AG08395 (cell line): ENCODE measurements at places on chromosomes 7 and 10.

GRCh38 chr7:117375380-117375779, 51.9 kb downstream of the ASZ1 start:
- no peak for DNase-seq

- no peak for DNase-seq
These were observed 104.7 kb downstream of the SORBS1 start for GRCh38 chr10:95456516-95456915.

GRCh38 chr7:44175730-44176129, 13.5 kb downstream of the GCK start:
- DNase-seq = no peak

GRCh38 chr7:158609313-158609974, 21.8 kb upstream of the PTPRN2 start:
- DNase-seq = no peak

DNA sequence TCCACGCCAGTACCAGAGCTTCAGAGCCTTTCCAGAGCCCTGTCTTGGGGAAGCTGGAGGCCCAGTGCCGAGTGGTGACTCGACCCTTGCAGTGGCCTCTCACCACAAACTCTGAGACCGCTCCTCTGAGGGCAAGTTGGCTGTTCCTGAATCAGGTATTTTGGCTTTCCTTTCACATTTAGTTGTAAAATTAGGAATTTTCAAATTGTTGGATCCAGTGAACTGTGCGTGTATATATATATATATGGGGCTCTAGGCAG, 128.7 kb upstream of the UNC5B start:
- no peak for DNase-seq
